ENCODE measurements at places on chromosomes 13 and 19.

DNA sequence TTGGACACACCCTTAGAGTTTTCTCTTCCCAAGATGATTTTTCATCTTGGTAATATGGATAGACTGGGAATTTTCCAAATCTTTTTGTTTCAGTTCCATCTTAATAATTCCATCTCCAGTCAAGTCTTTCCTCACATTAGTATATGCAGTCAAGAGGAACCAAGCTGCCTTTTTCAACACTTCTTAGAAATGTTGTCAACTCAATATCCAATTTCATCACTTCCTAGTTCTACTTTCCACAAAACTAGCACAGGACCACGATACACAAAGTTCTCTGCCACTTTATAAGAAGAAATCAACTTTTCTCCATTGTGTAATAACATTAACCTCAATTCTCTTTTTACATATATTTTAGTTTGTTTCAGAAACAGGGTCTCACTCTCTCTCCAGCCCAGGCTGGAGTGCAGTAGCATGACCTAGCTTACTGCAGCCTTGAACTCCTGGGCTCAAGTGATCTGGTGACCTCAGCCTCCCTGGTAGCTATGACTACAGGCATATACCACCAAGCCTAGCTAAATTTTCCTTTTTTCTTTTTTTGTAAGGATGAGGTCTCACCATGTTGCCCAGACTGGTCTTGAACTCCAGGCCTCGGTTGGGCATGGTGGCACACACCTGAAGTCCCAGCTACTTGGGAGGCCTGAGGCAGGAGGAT lies 15.5 kb downstream of the ZNF443 start:
- DNase-seq = no peak

DNA sequence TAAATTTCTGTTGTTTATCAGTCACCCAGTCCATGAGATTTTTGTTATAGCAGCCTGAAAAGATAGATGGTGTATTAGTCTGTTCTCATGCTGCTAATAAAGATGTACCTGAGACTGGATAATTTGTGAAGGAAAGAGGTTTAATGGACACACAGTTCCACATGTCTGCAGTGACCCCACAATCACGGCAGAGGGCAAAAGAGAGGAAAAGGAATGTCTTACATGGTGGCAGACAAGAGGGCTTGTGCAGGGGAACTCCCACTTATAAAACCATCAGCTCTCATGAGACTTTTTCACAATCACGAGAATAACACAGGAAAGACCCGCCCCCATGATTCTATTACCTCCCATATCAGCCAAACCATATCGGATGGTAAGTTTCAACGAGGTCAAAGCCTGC lies 309.2 kb downstream of the LIG4 start:
- no peak for DNase-seq

GRCh38 chr19:48102870-48103751 lies 7.5 kb downstream of the PLA2G4C start:
- DNase-seq = peak; percentile 48

DNA sequence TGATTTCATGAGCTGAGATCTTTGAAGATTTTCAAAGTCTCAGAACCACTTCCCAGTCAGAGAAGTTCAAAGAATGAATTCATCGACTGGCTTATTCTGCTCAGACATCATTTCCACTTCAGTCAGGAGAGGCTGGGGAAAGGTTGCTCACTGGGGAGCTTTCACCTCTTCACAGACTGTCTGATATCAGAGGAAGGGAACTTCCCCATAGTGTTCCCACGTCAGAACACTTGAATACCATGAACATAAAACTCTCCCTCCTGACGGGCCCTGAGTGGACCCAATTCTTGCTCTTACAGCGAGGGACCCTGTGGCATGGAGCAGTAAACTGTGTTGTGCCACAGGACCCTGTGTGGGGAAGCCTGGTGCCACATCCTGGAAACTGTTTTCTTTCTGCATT lies 492.6 kb downstream of the COG6 start:
- no peak for DNase-seq

DNA sequence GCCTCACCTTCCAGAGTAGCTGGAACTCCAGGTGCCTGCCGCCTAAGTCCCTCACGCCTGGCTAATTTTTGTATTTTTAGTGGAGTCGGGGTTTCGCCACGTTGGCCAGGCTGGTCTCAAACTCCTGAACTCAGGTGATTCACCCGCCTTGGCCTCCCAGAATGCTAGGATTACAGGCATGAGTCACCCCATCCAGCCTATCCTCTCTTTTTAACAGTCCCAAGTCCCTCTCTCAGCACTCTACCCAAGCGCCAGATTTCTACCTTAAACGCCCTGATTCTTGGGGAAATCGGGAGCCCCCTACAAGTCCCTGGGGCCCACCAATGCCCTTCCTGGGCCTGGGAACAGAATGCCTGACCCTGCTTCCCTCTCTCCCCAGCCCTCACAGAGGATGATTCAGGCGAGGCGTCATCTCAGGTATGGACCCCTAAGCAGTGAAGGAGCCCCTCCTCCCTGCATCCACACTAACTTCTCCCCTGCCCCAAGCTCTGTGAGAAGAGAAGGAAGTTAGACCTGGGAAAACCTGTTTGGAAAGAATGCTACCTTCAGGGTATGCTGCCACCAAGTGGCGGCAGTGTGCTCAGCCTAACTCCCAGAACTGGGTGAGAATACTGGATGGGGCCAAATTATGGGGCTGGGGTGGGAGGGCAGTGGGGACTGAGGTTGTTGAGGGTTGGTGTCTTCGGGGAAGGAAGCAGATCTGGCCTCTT lies 20.8 kb upstream of the EBI3 start:
- DNase-seq = peak; percentile 17

DNA sequence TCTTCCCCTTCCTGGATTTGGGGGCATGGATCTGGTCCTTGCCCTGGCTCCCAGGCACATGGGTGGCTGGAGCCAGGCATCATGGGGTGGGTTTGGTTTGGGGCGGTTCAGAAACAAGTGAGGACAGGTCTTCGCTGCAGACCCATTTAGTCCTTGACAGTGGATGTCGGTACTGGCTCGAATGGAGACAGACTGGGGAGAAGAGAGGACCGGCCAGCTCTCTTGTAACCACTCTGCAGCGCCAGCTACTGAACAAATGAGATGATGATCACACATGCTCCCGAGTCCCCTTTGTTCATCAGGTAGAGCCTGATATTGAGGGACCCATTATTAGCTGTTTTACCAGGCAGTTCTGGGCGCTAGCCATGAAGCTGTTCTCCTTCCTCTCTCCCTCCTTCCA lies 64.5 kb downstream of the CHST8 start:
- no peak for DNase-seq

GRCh38 chr19:29001141-29001581 lies 211.8 kb downstream of the UQCRFS1 start:
- no peak for DNase-seq

DNA sequence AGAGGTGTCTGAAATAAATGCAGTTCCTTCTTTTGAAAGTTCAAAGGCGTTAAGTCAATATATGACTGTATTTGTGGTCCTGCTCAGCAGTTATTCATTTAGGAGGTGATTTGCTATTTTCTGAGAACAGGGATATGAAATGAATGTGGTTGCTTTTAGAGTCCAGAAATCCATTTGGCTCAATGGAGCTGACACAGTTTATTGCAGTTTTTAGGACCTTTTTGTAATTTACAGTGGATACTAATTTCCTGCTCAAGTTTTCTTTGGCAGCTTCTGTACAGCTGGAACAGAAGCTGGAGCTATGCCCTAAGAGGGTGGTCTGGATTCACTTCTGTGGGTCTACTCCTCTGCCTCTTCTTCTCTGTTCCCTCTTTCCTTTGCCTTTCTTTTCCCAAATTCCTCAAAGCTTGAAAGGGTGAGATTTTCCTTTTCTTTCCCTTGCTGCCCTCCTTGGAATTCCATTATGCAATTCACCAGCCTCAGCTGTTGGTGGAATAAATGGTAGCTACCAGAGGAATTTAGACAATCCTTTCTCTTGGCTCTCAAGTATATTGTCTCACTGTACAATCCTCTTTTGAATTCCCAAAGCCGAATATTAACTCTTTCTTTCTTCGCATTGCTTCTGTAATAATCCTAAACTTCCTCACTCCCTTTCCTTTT lies 39.9 kb downstream of the ITGBL1 start:
- peak; percentile 50 for DNase-seq

DNA sequence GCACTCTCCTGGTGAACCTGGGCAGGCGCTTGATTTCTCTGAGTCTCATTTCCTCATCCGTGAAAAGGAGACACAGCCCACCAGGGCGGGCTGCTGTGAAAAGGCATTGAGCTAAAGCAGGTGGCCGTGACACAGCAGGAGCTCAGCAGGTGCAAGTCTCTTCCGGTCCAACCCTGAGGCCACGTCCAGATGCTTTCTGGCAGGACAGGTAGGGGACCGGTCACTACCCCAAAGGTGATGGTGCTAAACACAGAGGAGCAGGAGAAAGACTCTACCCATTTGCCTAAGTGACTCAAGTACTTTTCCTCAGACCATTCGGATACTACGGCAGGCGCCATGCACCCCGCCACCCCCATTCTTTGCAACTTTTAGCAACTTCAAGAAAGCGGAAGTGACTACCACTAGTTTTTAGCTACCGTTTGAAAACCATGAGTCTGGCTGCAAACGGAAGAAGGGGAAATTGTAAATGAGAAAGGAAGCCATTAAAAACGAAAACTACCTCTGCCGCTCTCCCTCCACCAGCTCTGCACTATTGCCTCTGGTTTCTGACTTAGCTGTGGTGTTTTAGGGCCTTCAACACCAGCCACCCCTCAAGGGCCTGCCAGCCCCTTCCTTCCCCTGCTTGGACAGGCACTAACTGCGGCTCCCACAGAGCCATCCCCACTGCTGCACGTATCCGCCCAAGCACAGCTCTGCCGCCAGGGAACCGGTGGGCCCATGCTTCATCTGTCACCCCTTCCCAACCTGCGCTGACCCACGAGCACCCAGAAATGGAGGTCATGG lies 4.8 kb downstream of the PPP6R1 start:
- no peak for DNase-seq

DNA sequence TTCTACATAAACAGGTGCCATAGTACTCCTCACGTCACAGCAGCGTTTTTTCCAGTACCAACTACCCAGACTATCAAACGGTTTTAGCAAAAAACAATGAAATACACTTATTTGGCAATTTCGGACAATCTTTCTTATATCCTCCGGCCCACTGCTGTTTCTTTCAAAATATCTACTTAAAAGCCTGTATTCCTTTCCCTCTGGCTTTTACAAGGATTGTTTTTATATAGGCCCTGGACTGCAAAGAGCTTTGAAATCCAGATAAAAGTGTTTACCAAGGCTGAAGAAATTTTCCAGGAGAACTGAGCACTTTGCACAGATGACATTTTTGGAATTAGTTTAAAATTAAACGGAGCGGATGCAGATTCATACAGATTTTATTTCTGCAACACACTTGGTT lies 255.9 kb upstream of the STARD13 start:
- DNase-seq = no peak

DNA sequence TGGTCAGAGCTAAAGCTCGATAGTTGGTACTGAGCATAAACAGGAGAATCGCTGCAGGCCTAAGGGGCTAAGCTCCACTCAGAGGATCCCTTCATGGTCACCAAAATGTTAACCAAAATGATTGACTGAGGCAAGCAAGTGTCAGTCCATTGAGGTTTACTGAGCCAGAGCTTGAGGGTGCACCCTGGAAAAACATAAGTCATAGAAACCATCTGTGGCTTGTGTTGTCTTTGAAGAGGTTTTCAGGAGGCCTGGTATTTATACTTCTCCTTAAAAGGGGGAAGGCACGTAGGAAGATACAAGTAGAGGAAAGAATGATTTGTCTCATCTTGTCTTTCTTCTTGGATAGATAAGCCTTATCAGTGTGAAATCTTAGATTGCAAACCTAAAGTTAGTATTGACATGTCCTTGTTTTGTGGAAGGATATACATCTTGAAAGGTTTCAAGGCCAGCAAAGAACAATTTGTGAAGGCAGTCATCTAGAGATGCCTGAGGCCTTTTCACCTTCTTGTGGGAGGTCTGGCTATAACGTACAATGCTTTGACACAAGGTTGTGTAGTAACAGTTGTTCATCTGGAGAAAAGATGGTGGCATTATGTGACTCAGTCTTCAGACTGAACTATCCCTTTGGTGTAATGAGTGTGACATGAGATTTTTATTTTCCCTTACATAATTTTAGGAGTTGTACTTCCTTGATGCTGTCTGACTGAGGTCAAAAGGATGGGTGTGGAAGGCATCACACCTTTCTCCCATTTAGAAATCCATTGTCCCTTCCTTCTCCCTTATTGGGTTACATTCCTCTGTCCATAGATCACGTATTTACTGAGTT lies 14.7 kb upstream of the CEACAM6 start:
- DNase-seq = no peak

All from fibroblast of upper back skin (primary cell).